ENCODE measurements at places on chromosomes 1 and 21.

DNA sequence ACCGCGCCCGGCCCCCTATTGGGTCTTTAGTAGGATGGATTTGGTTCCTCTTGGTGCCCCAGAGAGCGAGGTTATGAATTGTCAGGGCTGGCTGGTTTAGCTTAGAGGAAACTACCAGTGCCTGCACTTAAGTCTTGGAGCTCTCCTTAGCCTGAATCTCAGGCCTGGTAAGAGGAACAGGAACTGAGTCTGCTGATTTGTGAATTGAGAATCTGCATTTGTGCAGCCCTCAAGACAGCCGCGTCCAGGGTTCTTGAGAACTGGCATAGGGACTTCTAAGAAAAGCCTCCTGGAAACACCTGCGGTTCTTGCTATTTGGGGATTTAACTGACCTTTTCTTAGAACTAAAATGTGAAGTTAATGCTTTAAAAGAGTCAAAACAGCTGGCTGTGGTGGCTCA is 1.7 kb downstream of the NECAP2 start:
- no peak for DNase-seq

- DNase-seq, result no peak
Measured at GRCh38 chr1:160228431-160228830, 23.2 kb downstream of the PEA15 start.

DNA sequence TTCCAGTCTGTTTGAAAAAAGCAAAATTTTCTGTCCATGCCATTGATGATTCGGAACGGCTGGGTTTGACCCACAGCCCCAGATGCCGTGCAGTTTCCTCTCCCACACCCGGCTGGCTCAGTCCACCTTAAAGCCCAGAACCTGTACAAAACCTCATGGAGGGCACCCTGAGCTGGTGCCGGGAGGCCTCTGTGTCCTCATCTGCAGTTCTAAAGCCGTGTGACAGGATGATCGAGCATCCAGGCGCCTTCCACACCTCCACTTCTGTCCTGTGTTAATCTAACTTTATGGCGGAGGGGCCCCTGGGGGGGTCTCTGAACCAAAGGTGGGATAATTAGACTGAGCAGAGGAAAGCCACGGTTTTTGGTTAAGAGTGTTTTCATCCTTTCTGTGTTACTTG is 49.6 kb downstream of the SLC37A1 start:
- DNase-seq, result no peak

- DNase-seq, result no peak
Measured at GRCh38 chr1:236016782-236017400, 48.0 kb downstream of the NID1 start.
